Stimulated activated CD8-positive, alpha-beta memory T cell treated with anti-CD3 and anti-CD28 coated beads, Interleukin-15, amount 100 ng/mL, for 48 hours (primary cell): ENCODE measurements at places on chromosomes 5 and 9.

DNA sequence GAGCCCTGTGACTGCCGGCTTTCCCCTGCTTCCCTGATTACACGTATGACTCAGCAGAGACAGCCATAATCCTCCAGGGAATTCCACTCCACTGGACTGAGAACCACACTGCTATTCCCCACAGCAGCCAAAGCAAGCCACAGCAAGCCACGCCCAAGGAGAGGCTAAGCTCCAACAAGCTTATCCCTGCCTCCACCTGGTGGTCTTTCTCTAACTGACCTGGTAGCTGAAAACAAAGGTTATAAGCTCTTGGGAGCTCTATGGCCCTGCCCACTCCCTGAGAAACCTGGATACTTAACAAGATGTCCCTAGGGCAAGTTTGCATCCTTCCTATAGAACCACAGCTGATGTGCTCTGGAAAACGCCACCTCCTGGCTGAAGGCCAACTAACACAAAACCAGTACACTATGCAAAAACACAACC is 613.7 kb upstream of the CDH18 start:
- no peak for DNase-seq

- no peak for DNase-seq
Observed at GRCh38 chr5:179812135-179812825, 5.6 kb upstream of the MGAT4B start.

- DNase-seq: no peak
Observed at GRCh38 chr9:129175515-129175824, 2.6 kb downstream of the IER5L start.

- DNase-seq: no peak
Observed at GRCh38 chr5:84273517-84273883, 111.2 kb downstream of the EDIL3 start.

DNA sequence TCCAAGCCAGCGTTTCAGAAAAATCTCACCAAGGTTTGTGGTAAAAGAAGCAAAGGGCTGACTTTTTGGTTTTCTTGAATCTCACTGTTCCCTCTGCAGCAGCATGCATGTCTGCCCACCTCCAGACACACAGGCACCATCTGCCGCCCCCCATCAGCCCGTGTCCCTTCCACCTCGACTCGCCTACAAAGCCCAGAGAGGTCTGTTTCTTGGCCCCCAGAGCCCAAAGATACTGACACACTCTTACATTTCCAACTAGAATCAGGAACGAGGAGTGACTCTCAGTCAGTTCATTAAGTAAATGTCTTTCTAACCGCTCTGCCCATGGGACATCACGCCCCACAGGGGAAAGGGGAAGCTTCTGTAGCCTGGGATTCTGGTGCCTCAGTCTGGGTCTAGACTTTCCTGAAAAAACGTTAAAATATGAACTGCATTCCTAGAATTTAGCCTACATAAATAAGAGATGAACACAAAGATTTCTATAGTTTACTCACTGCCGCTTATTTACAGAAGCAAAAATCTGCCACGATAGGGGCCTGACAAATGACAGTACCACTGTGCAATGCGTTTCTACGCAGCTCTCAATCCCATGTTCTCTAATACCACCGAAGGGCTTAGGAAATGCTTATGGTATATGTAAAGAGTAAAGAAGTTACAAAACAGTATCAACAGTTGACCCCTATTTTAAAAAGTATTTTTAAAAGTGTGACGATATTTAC is 4.1 kb downstream of the IL4 start:
- DNase-seq: no peak

- no peak for DNase-seq
Observed at GRCh38 chr5:32023816-32024215, 150.3 kb downstream of the GOLPH3 start.

GRCh38 chr5:33834334-33834733 is 57.5 kb downstream of the ADAMTS12 start:
- no peak for DNase-seq

DNA sequence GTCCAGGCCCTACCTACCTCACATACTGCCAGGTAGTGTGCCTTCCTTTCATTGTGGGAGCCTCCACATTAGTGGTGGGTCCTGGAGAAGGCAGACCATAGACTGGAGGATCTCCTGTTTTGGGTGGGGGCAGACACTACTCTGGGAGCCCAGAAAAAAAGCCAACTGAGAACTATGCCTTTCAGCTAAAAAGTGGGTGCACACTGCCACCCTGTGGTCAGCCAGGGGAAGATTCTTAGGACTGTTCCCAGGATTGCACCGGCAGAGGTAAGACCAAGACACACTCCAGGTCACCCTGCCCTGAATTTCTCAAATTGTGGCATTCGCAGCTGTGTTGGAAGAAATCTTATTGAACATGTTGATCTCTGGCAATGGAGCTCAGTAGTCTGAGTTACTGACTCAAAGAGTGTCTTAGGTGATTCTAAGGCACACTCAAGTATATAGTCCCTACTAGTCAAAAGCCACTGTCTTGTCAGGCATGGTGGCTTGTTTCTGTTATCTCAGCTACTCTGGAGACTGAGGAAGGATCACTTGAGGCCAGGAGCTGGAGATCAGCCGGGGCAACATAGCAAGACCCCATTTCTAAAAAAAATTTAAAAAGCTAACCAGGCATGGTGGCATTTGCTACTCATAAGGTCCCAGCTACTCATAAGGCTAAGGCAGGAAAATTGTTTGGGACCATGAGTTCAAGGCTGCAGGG is 3.6 kb downstream of the SIGMAR1 start:
- peak; percentile 45 for DNase-seq

GRCh38 chr5:96626956-96627355 is 35.2 kb upstream of the CAST start:
- DNase-seq: no peak

- DNase-seq: no peak
Observed at GRCh38 chr5:37867654-37868053, 27.8 kb upstream of the GDNF start.

GRCh38 chr5:64680289-64680688 is 10.0 kb upstream of the SHISAL2B start:
- no peak for DNase-seq

GRCh38 chr5:135505973-135506372 is 29.8 kb downstream of the NEUROG1 start:
- no peak for DNase-seq

DNA sequence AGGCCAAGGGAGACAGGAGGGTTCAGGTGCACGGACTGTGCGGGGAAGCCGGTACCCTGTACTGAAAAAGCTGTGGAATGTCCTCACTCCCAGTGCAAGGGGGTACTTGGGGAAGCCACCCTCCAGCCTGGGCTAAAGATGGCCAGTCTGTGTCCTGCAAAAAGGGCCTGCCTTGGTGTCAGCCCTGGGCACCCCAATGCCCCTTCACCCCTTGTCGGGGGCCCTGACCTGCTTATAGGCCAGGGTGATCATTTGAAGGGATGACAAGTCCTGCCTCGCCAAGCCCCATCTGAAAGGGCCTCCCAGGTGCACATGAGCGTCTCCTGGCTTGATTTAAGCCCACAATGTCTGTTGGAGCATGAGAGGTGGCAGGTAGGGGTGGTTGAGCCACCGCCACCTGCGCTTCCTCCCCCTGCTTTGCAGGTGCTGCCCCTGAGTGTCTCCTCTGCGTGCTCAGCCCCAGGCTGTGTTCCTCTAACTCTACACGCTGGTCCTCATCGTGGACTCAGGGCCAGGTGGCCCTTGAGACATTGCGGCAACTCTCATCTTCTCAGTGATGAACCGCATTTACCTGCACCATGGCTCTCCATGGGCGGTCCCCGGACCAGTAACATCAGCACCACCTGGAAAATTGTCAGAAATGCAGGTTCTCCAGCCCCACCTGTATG is 97.0 kb downstream of the ANKRD33B start:
- no peak for DNase-seq

DNA sequence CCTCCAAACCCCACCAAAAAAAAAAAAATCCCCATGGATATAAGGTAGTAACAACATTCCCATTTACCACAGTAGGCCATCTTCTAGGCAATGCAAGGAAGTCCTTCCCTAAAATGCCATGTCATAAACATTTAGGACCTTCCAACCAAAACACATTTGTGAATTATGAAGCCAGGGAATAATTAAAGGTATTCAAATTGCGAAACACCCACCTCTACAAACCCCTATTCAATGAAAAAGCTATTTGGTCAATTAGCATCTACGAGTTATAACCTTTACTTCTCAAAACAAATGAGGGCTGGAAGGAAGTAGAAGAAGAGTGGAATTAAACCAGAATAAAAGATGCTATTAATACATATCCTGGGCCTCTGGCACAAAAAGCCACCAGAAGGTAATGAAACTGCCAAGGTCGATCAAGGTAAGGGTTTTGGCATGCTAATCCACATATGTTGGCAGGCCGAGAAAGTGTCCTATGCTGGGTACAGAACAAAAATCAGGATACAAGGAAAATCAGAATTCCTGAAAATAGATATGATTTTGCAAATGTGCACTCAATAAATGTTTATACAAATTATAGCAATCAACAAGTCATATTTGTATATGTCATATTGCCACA is 47.7 kb downstream of the MTMR12 start:
- no peak for DNase-seq

DNA sequence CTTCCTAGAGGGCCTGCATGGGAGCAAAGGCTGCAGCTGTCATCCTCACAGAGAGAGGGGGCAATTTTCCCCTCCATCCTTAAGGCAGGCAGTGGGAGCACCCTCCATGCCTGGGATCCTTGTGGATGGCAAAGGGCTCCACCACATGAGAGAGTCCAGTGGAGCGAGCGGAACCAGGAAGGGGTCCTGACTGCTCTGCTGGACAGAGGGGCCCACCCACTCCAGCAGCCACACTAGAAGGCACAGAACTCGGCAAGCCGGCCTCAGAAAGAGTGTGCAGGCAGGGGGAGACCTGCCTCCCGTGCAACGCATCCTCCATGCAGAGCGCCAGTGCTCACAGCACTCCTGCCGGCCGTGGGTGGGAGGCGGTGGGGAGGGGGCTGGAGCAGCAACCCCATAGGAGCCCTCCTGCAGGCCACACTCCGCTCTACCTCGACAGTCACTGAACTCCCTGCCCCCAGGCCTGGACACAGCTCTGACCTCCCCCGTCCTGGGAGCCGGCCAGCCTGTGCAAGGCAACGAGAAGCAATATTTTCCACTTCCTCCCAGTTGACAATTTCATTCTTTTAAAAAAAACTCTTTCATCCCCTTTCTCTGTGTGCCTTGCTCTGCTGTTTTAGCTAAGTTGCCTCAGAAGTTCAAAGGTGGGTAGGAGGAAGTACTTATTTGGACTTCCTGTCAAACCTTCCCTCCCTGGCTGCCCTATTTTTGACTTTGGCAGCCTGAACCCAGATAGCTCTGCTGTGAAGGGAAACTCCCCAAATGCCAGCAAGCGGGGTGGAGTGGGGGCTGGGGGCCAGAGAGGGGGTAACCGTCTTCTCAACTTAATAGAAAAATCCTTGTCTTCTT is 5.3 kb upstream of the LCP2 start:
- DNase-seq: no peak

- DNase-seq: no peak
Observed at GRCh38 chr5:142219146-142219545, 105.7 kb downstream of the SPRY4 start.

DNA sequence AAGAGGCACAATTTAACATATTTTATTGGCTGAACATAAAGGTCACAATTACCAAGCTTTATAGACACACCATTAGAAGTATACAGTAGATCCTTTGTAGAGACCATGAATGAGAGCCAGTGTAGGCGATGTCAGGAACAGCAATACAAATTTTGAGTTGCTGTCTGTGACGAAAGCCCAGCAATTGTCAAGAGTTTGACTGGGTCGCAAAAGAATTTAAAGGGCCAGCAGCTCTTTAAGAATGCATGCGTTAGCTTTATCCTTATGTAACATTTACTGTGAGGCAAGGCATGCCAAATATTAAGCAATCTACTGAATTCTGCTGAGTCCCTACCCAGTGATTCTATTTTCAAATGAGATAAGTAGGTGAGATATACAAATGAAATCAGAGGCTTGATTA is 236.9 kb downstream of the ARRDC3 start:
- DNase-seq: no peak

GRCh38 chr5:137629646-137630045 is 106.2 kb downstream of the KLHL3 start:
- no peak for DNase-seq

- no peak for DNase-seq
Observed at GRCh38 chr5:176491101-176491502, 42.9 kb downstream of the FAF2 start.

DNA sequence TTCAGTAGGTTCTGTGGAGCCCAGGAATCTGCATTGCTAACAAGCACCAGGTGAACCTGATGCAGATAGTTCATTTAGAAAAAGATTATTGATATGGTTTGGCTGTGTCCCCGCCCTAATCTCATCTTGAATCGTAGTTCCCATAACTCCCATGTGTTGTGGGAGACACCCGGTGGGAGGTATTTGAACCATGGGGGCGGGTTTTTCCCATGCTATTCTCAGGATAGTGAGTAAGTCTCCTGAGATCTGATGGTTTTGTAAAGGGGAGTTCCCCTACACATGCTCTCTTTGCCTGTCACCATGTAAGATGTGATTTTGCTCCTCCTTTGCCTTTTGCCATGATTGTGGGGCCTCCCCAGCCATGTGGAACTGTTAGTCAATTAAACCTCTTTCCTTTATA is 212.0 kb downstream of the RAB3C start:
- DNase-seq: peak; percentile 26

DNA sequence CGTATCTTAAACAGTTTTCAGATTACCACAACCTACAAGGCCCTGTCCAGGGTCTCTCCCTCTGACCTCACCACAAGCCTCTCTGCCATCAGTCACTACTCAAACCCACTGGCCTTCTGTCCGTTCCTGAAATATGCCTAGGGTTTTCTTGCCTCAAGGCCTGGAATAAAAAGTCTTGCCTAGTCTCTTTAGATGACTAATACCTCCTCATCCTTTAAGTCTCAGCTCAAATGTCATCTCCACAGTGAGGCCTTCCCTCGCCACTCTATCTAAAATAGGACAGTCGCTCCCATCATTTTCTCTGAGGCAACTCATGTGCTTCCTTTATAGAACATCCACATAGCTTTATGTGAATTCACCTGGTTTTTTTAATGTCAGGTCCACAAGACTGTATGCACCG is 5.2 kb downstream of the DENND1A start:
- no peak for DNase-seq

DNA sequence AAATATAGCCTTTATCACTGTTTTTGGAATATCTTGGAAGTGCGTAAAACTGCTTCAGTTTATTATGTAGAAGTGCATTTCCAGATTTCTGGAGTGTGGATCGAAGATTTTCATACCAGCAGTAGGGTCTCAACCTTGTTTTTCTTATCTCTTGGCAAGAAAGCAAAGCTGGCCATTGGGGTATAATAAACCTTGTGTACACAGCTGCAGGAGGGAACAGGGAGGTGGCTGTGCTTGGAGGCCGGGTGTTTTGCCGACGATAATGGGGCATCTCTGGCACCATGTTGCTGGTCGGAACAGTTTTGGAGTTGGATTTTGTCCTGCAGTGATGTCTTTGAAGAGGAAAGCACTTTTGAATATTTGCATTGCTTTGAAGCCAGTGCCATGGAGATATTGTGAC is 308.8 kb upstream of the DMRT1 start:
- DNase-seq: no peak
